H1 (cell line): ENCODE measurements at places on chromosomes 1 and 21.

GRCh38 chr1:178503849-178504248, 7.1 kb upstream of the CLEC20A start:
- DNase-seq: no peak

GRCh38 chr1:202643397-202644218, 66.6 kb downstream of the SYT2 start:
- DNase-seq: peak; percentile 80

GRCh38 chr21:31386006-31386405, 41.9 kb upstream of the TIAM1 start:
- no peak for DNase-seq

DNA sequence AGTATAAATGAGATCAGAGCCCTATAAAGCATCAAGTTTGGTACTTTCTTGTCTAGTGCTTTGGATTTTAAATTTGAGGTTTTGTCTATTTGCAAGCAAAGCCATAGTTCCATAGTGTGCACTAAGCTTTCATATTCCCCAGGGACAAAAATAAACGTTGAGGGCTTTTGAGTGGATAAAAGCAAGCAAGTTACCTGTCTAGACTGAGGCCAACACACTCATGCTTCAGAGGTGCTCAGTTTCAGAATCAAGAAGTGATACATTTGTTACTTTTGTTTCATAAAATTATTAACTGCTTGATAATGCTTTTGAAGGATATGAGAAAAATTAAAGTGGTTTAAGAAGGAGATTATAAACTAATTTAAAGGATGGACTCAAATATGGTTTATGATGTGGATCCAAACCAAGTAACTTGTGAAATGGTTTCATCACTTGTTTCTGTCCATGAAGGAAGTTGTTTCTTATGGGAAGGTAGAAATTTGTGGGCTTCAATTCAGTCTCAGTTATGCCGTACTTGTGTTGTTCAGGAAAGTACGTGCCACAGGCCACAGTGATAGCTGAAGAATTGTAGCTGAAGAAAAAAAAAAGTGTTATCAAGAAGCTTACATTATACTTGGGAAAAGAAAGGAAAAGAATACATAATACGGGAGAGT, 71.2 kb downstream of the CHRM3 start:
- DNase-seq: no peak

DNA sequence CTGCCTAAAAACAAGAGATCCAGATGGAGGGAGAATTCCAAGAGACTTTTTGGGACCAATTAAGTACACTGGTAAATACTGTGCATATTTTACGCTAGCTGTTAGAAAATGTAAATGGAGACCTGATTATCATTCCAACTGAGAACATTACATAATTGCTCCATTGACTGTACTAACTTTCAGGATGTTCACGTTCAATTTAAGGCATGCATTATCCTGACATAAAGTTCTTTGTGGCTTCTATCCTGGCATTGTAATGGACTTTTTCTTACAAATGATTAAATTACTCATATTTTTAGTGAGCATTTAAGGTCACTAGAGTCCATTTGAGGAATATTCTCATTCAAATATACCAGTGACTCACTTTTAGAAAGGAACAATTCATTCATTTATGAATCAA, 883.3 kb upstream of the TMPRSS15 start:
- no peak for DNase-seq

GRCh38 chr1:16338961-16339360, 13.3 kb downstream of the FBXO42 start:
- DNase-seq: no peak

DNA sequence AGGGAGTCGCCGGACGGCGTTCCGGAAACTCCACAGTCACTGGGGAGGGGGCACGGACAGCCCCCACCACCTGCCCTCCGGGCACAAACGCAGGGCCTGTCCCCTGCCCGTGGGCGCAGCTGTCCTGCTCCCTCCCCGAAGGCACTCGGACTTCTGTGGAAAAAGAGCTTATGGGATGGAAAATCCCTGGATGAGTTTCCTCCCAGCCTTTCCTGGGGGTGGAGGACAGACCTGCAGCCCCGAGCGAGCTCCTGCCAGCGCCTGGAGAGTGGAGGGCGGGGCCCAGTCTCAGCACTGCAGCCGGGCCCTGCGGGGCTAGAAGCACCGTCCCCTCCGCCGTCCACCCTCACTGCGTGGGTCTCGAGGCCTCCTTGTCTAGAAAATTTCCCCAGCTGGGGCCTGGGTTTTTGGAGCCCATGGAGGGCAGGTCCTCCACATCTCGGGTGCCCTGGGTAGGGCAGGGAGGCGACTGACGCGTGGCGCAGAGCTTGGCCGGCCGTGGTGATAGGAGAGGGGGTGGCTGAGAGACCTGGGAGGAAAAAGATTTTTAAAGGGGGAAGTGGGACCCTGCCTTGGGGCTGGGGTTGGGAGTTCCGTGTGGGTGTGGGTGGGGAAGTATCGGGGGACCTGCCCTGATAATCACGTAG, 6.4 kb upstream of the COL6A1 start:
- DNase-seq: peak; percentile 68

DNA sequence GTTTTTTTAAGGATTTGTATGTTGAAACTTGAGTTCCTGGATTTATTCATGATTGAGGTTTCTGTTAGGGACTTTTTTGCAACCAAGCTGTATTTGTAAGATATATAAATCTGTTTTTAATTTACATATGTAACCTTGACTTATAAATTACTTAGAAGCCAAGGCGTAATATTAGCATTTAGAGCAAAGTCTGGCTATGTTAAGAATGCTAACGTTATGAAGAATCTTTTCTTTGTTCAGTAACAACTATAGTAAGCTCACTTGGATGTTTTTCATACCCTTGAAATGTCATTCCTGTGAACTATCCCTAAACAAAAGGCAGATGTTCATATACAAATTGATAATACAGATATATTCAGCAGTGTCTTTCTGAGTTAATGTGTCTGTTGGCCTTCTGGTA, 155.3 kb downstream of the MAGI3 start:
- DNase-seq: no peak

GRCh38 chr1:177648138-177648537, 321.7 kb downstream of the SEC16B start:
- no peak for DNase-seq

- no peak for DNase-seq
These were observed 12.4 kb downstream of the PSEN2 start for GRCh38 chr1:226882631-226883409.

DNA sequence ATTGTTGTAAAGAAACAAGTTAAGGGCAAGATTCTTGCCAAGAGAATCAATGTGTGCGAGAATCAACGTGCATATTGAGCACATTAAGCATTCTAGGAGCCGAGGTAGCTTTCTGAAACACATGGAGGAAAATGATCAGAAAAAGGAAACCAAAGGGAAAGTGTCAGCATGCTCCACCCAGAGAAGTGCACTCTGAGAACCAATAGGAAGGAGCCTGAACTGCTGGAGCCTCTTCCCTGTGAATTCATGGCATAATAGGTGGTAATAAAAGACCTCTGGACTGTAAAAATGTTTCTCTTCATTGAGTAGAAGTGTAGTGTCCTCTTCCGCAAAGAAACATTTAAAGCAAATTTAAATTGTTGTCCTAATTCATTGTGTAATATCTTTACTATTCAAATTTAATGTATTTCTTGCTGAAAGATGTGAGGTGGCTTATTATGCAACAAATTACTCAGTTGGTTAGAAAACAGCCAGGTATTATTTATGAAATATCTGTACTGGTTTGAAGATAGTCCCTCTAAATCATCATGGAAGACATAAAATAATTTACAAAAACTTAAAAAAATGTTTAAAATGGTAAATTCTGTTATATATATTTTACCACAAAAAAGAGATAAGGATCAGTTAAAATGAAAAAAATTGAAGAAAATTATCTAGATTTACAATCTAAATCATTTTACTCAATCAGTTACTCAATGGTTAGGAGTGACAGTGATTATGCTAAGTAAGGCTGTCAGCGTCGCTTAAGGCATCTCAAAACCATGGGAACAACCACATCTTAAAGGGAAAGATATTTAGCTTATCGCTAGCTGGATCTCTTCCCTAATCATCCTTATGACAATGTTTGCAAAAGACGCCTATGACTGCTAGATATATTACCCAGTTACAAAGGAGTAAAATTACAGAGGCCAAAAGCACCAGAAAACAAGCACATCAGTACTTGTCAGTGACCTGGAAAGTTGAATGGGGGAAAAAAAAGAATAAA, 31.3 kb downstream of the NVL start:
- DNase-seq: no peak

GRCh38 chr21:36135391-36136102, 668 bp downstream of the CBR3 start:
- DNase-seq: peak; percentile 61

DNA sequence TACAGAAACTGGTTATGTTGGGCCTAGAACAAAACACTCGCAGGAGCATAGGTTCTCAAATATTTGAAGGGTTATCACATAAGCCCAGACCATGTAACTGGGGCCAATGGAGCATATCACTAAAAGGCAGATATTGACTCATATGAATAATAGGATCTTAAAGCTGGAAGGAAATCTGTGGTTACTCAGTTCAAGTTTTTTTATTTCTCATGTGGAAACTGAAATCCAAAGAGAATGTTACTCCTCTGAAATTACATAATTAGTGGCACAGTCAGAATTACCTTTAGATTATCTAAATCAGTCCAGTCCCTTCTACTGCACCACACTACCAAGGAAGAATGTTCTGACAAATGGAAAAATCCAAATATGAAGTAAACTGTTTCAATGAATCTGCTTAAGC, 12.0 kb downstream of the SLAMF8 start:
- DNase-seq: no peak

DNA sequence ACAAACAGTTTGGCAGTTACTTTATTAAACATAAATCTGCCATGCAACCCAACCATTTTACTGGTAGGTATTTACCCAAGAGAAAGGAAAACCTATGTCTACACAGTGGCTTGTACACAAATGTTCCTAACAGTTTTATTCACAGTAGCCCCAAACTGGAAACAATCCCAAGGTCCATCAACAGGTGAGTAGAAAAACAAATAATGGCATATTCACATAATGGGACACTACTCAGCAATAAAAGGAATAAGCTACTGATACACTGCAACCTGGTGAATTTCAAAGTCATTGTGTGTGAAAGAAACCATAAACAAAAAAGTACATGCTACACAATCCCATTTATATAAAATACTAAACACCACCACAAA, 12.7 kb downstream of the KYAT3 start:
- no peak for DNase-seq

GRCh38 chr21:29359718-29360117, 61.0 kb downstream of the BACH1 start:
- DNase-seq: no peak

- no peak for DNase-seq
These were observed 25.6 kb downstream of the CCDC190 start for GRCh38 chr1:162835157-162835899.

DNA sequence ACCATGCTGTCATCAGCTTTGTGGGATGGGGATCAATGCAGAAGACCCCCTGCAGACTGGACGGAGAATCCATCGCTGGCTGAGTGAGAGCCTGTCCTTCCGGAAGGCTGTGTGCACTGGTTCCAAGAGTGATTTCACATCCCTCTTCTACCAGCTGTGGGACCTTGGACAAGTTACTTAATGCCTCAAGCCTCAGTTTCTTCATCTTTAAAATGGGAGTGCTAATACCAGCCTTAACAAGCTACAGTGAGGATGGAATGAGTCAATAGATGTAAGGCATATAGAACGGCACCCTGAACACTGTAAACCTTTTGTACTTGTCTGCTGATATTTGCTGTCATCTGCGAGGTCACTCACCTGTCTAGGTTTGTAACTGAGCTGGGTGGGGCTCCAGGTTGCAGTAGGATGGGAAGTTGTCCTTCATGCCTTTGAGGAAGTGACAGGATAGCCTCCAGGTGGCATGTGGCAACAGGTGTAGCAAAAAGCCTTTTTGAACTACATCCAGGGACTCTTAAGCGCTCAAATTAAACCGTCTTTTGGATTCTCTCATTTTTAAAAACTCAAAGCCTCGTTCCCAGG, 27.5 kb downstream of the TMEM51 start:
- DNase-seq: no peak
